ENCODE measurements at places on chromosomes 6 and 20. TPM values are rescaled to one million over a fixed set of nuclear protein-coding genes. Genes with fewer than 3 reads are reported as not detected.

Gene CD93
- total RNA-seq = not detected

Gene ITPR3
- total RNA-seq = 143 TPM

Gene CCN5
- 0.94 TPM for total RNA-seq

Gene OR2B6
- 1.5 TPM for total RNA-seq

Gene LTB
- 0.44 TPM for total RNA-seq

Gene DAAM2
- total RNA-seq = not detected

Gene PRICKLE4
- 7.1 TPM for total RNA-seq

Gene COL11A2
- total RNA-seq = 1.8 TPM

Gene RWDD1
- 29.5 TPM for total RNA-seq

Gene NRN1
- total RNA-seq = not detected

Gene ZFP57
- 0.83 TPM for total RNA-seq

Gene HLA-DMB
- total RNA-seq = 32.4 TPM

Gene BMP7
- total RNA-seq = not detected

Gene TEAD3
- total RNA-seq = 27.3 TPM

Gene SIRPG
- not detected for total RNA-seq

Measured in Calu3 (cell line).